ENCODE measurements at places on chromosomes 12 and 14.

GRCh38 chr12:25436206-25437030 lies 116.7 kb downstream of the LMNTD1 start:
- DNase-seq, result no peak

DNA sequence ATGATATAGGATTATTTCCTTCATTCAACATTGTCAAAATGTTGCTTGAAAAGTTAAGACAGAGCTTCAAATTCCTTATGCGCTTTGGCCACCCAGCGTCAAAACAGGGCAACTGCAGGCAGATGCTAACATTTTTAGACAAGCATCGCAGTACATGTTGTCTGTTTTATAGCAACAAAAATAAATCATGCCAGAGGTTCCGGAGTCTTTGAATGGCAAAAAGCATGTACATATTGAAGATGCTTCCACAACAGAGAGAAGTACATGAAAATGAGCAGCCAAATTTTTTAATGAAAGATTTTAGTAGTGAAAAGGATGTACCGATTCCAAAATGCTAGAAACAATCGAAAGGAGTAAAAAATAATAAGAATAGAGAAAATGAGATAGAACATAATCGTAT lies 49.8 kb upstream of the USP15 start:
- DNase-seq, result no peak

DNA sequence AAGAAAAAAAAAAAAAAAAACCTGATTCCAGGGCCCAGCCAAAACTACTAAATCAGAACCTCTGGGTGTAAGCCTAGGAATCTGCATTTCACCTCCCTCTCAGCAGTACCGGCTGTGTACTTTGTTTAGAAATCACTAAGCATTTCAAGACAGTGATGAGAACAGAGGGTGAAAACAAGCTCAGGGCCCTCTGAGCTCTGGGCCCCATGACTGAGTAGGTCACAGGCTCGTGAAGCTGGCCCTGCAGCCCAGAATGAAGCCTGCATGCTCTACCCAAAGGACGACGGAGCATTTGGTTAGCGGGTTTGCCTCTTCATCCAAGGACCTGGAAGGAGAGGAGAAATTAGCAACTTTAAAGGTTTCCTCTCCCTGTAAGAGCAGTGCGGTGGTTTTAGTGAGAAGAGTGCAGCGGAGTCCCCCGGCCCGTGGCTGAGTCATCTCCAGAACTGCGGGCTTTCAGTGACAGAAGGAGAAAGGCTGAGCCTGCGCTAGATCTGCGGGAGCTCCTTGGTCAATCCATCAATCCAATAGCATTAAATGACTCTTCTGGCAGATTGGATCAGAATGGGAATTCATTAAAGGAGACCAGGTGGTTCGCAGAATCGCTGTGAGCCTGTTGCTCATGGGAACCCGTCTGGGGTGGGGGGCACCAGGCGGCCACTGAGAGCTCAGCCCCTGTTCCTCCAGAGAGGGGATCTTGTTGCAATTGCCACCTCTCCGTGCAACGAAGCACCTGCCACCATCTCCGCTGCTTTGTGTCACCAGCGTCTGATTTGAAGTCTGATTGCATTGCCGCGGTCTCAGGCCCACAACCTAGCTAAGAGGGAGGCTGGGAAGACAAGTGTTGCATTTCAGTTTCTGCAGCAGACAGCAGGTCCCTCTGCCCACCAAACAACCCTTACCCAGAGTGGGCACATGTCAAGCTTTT lies 7.3 kb downstream of the IL31 start:
- no peak for DNase-seq

GRCh38 chr12:56151672-56152131 lies 685 bp upstream of the MYL6B start:
- peak; percentile 53 for DNase-seq

- DNase-seq, result no peak
These were observed 73.9 kb downstream of the ANO4 start for GRCh38 chr12:100868487-100868886.

GRCh38 chr12:107448198-107448597 lies 237.4 kb upstream of the PWP1 start:
- no peak for DNase-seq

- DNase-seq, result no peak
These were observed 13.7 kb upstream of the TCTN1 start for GRCh38 chr12:110600254-110600653.

DNA sequence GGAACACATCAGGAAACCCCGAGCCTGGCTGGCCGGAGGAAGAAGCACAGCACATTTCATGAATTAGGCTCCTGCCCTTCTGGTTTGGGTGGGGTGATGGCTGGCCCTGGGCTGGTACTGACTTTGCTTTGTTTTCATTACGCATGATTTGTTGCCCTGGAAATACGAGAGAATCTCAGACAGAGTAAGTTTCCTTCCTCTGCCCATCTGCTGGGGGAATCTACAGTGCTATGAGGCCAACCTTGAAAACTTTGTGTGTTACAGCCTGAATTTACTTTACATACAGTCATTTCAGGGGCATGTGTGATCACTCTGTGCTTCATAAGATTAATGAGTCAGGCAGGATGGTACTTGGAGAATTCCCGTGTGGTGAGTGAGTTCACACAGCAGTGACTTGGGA lies 20.5 kb upstream of the SLC5A8 start:
- DNase-seq, result no peak

DNA sequence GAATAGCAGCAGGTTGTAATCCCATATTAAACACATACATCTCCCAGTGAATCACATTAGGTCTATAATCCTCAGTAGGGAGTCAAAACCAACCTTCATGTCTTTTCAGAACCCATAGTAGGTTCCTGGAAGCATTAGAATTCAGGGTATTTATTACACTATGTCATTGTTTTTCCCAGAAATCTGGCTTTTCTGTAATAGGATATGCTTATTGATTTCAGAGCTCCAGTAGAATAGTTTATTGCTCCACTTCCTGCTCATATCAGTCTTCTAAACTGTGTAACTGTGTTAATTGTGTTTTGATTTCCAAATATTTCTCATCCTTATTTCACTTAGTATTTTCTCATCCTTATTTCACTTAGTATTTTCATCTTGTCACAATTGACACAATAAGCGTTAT lies 268.0 kb downstream of the CCDC59 start:
- no peak for DNase-seq

- no peak for DNase-seq
These were observed 467.7 kb downstream of the PCNX1 start for GRCh38 chr14:71374989-71375388.

GRCh38 chr12:123233505-123234308 lies 471 bp downstream of the MTRFR start:
- no peak for DNase-seq

GRCh38 chr14:100692859-100693558 lies 33.7 kb upstream of the DLK1 start:
- no peak for DNase-seq

DNA sequence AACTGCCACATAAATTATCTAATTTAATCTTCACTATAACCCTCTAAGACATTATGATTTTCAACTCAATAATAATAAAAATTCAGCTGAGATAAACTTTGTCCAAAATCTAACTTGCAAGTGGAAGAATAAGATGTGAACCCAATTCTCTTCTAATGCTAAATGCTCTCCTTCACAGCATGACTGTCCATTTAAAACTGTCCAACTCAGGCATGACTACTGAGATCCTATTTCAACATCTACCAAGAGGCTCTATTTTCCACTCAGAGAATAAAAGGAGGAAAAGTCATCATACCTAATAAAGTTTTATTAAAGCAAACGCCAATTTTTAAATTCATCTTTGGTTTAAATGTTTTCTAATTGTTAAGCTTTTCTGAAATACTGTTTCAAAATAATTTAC lies 183.6 kb downstream of the MED13L start:
- DNase-seq, result no peak

GRCh38 chr12:11609045-11609444 lies 40.4 kb upstream of the ETV6 start:
- DNase-seq, result no peak

DNA sequence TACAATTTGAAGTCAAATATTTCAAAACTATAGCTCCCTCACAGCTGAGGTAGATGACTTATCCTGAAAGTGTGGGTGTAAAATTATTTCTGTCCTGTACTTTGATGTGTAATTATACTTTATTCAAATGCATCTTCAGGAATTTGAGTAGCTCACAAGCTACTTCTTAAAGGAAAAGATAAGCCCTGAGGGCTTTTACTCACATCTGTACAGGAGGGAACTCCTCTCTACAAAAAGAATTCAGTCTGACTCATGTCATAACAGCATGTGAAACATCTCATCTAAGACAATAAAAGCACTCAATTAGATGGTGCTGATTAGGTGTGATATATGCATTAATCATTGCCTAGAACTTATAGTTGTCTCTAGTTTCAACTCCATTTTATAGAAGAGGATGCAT lies 452.0 kb downstream of the PRKD1 start:
- no peak for DNase-seq

- DNase-seq, result no peak
These were observed 380.5 kb upstream of the FBXO33 start for GRCh38 chr14:39812532-39813320.

DNA sequence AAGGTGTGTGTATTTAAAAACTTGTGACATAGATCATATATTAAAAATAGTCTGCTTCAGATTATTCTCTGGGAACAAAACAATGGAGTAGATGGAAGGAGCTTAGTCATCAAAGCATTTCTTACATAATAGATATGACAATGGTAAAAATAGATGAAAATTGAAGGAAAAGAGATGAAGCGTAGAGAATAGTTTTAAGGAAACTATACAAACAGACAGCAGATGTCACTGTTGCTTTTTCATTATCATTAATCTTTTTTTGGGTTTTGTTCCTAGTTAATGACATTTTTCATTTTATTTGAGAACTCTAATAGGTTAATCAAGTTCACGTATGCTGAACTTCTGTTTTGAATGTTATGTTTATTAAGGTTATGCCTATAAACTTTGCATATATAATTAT lies 149.2 kb upstream of the FBXO33 start:
- no peak for DNase-seq

- DNase-seq, result no peak
These were observed 209.7 kb upstream of the CDKN3 start for GRCh38 chr14:54186821-54187763.

GRCh38 chr12:19525274-19525673 lies 86.0 kb downstream of the AEBP2 start:
- DNase-seq, result no peak

GRCh38 chr14:63027719-63028118 lies 17.5 kb downstream of the KCNH5 start:
- DNase-seq, result no peak

DNA sequence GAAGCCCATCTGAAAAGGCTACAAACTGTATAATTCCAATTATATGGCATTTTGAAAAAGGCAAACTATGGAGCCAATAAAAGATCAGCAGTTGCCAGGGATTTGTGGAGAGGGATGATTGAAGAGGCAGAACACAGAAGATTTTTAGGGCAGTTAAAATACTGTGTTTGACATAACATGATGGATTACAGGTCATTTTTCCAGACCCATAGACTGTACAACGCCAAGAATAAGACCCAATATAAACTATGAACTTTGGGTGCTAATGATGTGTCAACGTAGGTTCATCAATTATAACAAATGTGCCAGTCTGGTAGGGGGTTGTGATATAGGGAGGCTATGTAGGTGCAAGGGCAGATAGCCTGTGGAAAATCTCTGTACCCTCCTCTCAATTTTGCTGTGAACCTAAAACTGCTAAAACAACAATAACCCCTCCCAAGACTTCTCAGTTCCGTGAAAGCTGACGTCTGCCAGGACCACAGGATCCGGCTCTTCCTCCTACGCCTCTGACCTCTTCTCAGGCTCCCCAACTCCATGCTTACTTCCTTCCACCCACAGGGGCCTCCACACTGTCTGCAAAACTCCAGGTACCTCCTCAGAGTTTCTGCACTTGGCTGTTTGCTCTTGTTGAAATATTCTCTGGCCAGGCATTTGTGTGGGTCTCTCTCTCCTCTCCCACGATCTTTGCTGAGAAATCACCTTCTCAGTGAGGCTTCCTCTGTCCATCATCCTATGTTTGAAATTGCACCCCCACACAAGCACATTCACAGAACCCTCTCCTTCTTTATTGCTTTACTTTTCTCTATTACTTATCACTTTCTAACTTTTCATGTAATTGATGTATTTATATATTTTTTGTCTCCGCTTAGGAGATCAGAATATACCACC lies 131.4 kb downstream of the BBS10 start:
- DNase-seq, result no peak

DNA sequence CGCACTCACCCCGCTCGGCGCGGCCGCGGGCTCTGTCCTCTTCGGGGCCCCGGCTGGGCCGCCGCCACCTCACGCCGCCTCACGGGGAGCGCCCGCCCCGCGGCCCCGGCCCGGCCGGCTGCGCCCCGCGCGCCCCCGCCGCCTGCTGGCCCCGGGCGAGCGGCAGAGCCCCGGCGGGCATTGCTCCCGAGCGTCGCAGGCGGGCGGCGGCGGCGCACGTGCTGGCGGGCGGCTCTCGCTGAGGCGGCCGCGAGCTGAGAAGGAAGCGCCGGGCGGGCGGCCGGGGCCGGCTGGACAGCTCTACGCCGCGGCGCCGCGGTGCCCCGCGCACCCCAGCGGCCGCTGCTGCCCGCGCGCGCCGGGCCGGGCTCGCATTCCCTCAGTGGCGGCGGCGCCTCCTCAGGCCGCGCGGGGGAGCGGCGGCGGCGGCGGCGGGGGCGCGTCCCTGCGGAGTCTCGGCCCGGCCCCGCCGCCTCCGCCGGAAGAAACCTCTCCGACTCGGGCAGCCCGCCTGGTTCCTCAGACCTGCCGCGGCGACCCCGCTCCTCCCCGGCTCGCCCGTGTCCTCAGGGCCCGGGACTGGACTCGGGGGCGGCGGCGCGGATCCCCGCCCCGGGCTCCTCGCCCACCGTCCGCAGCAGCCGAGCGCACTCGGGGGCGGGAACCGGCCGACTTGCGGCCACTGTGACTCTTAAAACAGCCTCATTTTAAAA lies at the start of gene PITPNM2:
Gene PITPNM2, minus strand, starts transcription at position 347 of the 713 bp plus-strand sequence. CDS start 116,500 bp downstream, outside the sequence.
- peak; percentile 31 for DNase-seq

DNA sequence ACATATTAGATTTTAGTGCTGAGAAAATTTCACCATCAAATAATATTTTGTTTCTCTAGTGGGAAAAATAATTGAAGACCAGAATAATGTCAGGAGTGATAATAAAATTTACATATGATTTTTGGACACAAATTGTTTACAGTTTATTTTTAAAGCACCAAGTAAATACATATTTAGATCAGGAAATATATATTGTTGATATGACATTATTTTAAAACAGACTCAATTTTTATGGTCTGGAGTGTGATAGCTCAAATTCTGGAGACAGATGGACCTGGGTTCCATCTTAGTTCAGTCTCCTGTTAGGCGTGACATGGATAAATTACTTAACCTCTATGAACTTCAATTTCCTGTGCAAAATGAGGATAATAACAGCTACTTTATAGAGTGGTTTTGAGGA lies 135.4 kb downstream of the TPH2 start:
- no peak for DNase-seq

Data from stimulated activated CD4-positive, alpha-beta T cell treated with anti-CD3 and anti-CD28 coated beads, TNF-alpha, amount 100 ng/mL, for 4 hours (primary cell).